ENCODE measurements at places on chromosomes 7 and 10.

DNA sequence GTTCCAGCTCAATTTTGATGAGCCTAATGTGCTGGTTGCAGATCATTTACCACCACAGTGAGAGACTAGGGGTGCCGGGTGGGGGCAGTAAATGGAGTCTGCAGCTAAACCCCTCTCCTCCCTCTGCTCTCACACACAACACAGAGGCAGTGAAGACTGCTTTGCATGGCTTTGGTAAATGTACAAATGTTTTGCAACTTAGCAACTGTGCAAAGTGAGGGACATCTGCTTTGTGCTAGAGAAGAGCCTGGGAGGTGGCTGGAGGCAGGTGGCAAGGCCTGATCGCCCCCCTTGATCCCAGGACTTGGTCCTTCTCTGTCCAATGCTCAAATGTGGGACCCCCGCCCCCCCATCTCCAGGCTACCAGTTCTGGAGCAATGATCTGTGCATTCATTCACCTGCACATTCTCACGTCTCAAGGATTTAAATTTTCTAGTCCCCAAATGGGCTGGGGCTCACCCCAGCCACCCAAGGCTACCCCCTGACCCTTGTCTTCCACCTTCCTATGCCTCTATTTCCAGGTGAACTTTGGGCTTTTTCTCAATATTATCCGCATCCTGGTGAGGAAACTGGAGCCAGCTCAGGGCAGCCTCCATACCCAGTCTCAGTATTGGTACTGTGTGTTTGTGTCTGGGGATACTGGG is 11.6 kb downstream of the GHRHR start:
- no peak for DNase-seq

GRCh38 chr10:101512738-101513137 is 75.3 kb downstream of the POLL start:
- no peak for DNase-seq

GRCh38 chr7:65397730-65398142 is 24.1 kb downstream of the ZNF92 start:
- no peak for DNase-seq

- no peak for DNase-seq
Observed at GRCh38 chr7:108071551-108071950, 58.6 kb downstream of the LAMB4 start.

DNA sequence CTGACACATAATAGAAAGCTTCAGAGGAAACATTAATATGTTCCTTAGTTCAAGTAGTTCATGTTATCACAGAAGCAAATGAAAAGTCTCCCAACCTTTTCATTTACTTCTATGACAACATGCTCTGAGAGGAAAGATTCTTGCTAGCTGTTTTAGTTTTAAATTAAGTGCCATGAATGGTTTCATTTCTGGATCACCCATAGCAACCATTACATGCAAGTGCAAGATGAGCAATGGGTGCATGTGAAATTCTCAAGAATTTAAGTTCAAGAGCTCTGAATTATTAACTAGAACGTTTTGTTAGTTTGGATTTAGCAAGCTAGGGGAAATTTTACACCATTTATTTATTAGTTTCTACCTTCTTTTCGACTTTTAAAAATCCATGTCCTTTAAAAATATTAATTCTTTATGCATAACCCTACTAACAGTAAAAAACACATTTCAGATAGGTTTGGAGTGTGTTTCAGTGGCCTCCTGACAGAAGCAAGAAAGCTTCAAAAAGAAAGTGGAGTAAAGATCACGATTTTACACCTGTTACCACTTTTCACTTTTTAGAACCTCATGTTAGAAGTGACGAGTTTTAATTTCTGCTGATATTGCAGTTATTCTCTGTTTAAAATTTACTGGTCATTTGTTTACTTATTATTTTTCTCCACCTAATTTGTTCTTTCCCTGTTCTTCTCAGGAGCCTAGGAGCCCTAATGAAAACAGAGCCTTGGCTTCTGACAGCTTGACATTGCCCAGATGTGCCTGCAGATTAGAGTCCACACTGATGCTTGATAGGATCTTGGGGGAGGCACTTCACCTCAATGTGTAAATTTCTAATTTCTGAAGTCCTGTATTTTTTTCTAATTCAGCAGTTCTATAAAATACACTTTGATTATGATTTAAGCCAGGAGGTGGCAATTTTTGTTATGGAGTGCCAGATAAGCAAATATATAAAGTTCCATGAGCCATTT is 995.3 kb upstream of the PHF14 start:
- no peak for DNase-seq

DNA sequence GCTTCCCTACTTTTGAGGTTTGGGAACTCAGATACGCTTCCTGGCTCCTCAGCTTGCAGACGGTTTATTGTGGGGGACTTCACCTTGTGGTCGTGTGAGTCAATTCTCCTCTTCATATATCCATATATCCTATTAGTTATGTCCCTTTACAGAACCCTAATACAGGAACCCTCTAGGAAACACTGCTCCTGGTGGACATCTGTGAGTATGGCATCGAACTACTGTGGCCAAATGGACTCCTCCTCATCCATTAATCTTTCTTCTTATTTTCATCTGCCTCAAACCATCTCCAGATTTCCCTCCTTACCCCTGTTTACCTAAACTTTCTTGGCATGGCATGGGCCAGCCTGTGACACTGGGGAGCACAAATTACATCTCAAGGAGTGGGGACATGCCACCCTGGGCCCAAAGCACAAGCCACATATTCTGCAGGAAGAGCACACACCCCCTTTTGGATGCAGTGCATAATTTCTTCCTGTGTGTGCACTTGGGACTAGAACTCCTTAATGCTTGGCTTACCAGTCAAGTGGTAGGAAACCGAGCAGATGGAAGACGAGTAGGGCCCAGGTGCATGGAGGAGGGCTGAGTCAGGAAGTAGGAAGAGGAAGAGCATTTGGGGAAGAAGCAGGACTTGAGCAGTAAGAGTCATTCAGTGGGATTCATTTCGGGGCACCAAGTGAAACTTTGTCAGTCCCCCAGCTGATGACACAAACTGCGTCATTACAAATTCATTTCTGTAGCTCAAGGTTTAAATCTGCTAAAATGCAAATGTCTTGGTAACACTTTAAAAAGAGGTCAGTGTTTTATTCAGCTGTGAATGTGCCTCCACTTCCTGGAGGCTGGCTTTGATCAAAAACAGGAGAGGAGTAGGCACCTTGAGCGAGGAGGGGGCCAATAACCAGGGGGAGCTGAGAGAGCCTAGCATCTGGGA is 80.8 kb upstream of the PLXNA4 start:
- DNase-seq, result no peak

- no peak for DNase-seq
Observed at GRCh38 chr7:151925446-151926335, 30.6 kb upstream of the GALNTL5 start.

GRCh38 chr7:101942603-101943210 is 125.3 kb downstream of the CUX1 start:
- DNase-seq, result no peak
